Fibroblast of the aortic adventitia (primary cell): ENCODE measurements at places on chromosomes 16 and 17.

- DNase-seq: peak; percentile 27
Measured at GRCh38 chr17:51371732-51372151, 111.4 kb downstream of the UTP18 start.

DNA sequence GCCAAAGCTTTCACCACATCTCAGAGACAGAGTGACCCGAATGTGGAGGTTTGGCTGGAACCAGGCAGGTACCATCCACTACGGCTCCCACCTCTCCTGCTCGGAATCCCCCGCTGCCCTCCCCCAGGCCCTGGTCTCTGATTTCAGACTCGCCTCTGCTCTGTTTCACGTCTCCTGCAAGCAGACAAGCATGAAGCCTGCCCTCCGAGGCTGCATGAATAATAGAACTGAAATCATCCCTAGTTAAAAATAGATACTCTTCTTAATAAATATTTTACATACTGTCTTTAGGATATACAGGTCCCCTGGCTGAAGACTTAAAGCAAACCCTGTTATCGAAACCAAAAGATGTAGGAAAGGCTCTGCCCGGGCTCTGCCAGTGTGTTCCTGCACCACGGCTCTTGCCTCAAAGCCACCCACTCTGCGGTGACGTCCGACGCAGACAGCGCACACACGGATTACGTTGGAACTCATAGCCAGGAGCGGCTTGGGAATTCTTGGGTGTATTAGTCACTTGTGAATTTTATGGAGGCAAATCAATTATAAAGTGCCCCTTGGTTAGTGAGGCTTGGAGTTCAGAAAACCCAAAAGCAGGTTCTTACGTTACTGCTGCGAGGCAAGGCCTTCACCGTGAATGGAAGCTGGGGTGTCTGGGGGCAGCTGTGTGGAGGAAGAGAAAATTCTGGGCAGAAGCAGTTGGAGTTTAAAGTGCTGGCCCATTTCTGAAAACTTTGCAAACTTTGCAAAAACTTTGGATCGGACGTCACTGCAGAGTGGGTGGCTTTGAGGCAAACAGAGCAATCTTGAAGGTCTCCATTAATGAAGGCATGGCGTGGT is 25.6 kb upstream of the NPTX1 start:
- peak; percentile 66 for DNase-seq

GRCh38 chr16:77928096-77928495 is 94.3 kb upstream of the CLEC3A start:
- no peak for DNase-seq

GRCh38 chr16:69926241-69926640 is 24.9 kb upstream of the CLEC18A start:
- no peak for DNase-seq

DNA sequence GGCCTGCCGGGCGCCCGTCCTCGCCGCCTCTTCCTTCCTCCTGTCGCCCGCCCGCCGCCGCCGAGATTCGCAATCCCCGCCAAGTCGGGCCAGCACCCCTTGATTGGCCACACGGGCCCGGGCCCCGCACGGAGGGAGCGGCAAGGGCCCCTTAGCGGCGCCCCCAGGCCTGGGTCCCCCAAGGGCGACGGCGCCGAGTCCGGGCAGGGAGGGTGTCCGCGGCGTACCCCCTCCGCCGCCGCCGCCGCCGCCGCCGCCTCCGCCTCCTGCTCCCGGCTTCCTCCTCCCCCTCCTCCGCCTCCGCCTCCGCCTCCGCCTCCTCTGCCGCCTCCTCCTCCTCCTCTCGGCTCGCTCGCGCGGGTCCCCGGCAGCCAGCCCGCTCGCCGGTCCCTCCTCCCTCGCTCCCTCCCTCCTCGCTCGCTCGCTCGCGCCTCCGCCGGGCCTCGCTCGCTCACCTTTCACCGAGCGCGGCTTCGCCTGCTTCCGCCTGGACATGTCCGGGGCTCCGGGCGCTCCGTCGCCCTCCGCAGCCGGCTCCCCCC is 561 bp downstream of the ZNF423 start:
- DNase-seq: peak; percentile 70

GRCh38 chr16:11377154-11377553 is 31.9 kb downstream of the RMI2 start:
- DNase-seq: no peak
